Activated B cell treated with CpG ODN at 0.5 μM for 24 hours (primary cell): ENCODE measurements at places on chromosomes 5 and 9. TPM values are rescaled to one million over a fixed set of nuclear protein-coding genes. Genes with fewer than 3 reads are reported as not detected.

DNA sequence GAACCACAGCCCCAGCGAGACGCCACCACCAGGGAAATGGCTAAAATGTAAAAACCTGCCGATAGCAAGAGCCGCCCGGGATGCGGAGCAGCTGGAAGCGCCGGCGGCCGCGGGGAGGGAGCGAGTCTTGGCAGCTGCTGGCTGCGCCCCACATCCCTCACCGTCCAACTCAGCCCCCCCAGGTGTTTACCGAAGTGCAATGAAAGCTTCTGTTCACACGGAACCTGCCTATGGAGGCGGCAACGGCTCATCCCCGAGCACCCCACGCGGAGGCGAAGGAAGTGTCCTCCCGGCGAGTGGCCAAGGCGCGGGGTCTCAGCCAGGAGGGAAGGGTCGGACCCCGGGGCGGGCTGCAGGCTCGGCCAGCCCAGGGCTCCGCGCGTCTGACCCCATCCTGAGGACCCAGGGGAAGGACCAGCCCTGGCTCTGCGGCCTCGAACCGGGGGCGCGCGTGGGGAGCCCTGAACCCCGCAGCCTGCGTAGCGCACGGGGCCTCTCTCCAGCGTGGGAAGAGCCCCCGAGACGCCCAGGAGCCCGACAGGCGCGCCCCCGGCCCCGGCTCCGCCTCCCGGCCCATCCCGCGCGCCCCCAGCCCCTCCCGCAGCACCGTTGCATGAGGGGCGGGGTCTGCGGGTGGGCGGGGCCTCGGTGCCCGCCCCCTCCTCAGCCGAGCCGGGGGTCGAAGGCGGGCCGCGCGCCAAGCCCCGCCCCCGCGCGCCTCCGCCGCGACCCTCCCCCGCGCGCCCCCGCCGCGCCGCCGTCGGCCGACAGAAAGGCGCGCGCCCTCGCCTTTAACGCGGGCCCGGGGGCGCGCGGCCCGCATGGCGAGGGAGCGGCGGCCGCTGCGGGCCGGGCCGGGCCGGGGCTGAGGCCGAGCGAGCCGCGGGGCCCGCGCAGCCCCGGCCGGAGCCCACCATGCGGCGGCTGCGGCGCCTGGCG lies at the start of gene DIPK1B:
Gene DIPK1B (plus strand): TSS at position 822 of the 939 bp plus-strand sequence. CDS start 94 bp downstream, at position 916.
- no peak for DNase-seq

The TMEM252 gene
- total RNA-seq = not detected in 2 replicates

DNA sequence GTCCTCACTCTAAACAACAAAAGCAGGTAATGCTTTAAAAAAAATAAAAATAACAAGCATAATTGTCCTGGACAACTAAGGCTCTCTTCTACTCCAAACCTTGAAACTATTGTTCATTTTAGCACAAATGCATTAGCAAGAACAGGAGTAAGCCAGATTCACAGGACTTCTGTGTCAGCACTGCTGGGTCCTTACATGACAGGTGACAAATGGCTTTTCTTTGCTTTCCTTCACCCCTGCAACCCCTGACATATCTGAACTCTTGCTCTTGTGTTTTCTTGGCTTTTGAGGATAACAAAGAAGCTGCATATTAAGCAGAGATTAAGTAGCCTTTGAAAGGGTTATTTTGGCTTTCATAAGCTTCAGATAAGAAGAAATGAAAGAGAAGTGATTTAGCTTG lies 71.1 kb downstream of the ZNF474 start:
- DNase-seq = no peak

The ACTBL2 gene
- not detected in 2 replicates for total RNA-seq

DNA sequence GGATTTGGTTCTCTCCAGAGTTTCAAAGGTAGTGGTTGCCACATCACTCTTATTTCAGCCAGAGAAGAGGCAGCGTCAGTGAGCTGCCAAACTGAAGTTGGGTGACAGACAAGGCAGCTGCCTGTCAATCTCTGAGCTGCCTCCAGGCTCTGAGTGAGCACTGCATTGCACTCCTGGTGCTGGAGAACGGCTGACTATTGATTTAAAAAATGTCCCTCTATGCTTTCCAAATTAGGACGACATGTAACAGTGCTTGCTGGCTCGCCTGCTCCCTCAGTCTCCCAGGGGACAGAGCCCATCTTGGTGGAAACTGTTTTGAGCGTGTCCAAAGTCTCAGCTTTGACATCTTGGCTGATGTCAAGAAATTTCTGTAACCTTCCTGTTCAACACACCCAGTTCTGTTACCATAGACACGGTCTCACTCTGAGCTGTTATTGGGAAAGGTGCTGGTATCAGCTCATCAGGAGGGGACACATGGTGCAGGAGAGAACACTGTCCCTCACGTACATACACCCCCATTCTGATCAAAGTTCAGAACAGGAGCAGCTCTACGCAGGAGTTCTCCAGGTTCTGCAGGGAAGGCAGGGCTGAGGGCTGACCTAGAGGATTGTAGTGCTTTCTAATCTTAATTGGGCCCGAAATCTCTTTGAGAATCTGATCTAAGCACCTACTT lies 15.7 kb downstream of the PCDH12 start:
- DNase-seq = no peak

The PTPRD gene
- total RNA-seq = 0.04 and 0.24 TPM in 2 replicates

The VCAN gene
- total RNA-seq = 0.16 and 0.22 TPM in 2 replicates

GRCh38 chr5:147445917-147446316 lies 64.0 kb downstream of the DPYSL3 start:
- DNase-seq = no peak
